H9 (cell line): ENCODE measurements at places on chromosomes 2 and 18.

DNA sequence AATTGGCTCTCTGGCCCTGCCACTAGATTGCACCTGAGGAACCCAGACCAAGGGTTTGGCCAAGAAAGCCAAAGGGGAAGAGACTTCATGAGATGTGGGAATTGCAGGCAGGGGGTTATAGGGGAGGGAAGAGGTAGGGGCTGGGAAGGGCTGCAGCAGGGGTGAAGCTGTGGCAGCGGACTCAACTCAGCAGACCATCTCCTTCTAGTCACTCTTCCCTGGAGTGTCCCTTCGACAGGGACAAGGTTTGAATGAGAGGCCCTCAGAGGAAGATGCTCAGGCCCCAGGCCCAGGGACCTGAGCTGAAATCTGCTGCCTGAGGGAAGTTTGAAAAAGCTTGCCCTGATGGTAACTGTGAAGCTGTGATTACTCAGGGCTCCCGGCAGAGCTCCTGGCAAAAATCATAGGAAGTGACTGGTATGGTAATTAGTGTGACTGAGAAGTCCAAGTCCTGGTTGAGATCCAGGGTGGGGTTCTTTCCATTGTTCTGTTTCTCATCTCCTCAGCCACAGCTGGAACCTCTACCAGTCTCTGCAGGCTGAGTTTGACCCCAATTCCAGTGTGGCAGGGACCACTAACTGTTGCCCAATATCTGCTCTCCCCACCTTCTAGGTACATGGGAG, 300.9 kb downstream of the CYP26B1 start:
- no peak for DNase-seq

DNA sequence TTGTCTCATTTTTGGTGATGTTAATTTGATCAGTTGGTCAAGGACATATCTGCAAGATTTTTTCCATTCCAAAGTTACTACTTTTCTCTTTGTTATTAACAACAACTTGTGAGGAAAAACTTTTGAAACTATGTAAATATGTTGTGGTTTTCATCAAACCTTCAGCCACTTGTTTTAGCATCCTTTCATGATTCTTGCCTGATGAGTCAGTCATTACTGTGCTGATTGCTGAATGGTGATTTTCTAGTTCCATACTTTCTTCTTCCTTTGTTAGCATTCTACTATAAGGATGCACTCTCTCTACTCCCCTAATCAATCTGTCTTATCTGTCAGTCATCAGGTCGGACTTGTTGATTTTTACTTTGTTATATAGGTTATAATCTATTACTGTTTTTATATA, 10.9 kb downstream of the TMEM87B start:
- no peak for DNase-seq

DNA sequence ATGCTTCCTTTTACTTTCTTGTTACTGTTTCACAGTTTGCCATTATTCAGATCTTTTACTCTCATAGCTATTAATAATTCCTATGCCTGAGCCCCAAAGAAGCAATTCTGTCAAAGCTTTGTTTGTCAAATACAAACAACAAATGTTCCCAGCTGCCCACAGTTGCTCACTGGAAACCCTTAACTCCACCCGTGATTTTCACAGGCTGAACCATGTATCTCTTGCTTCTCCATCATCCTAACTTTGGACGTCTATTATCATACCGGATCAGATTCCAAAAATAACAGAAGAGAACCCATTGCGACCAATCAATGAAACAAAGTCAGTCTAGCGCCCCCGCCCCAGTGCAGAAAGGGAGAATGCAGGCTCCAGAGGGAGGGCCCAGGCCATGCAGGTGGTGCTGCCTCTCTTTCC, 24.2 kb downstream of the COLEC12 start:
- no peak for DNase-seq

DNA sequence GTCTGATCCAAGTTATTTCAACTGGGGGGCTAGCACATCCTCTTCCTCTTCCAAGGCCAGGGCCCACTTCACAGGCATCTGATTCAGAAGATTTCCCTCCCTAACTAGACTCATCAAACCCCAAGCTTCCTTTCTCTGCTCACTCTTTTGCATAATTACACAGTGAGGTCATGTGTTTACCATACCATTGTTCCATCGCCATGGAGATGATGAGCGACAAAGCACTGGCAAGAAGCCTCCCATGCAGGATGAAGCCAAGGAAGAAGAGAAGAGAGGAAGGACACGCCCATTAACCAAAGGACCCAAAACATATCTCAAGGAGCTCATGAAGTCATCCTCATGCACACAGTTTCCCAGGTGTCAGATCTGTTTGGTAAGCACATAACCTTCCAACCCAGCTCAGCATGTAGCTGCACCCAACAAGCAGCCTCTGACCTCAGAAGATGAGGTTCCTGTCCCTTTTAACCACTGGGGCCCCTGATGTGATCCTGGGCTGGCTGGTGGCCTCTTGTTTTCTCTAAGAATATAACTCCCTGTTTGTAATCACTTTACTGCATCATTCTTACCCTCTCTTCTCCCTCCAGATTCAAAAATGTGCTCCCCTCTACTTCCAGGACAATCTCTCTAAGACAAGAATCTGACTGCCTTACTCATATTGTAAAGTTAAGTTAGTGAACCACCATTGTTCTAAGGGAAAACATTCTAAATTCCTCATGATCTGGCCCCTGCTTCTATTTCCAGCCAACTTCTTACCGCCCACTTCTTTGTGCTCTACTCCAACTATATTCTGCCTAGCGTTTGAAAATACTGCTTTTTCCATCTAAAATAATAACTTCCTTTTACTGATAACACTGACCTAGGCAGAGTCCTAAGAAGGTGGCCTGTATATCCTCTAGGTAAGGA, 190.1 kb downstream of the TTC32 start:
- peak; percentile 67 for DNase-seq

GRCh38 chr18:7492385-7492784, 74.7 kb upstream of the PTPRM start:
- no peak for DNase-seq

GRCh38 chr2:131104487-131105155, 515 bp upstream of the PLEKHB2 start:
- no peak for DNase-seq

DNA sequence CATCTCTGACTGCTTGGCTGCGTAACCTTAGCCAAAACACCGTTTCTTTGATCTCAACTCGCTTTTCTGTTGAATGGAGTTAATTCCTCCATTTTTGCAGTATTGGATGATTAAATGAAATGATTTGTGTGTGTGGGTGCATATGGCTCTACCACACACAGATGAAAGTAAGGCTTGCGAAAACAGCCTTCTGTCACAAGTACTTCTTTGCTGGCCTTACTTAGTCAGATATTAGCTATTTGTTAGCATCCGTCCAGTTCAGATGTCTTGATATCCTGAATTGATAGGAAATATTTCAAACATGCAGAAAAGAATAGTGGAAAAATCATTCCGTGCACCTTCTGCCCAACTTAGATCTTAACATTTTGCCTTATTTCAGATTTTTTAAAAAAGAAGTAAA, 21.8 kb downstream of the NCOA1 start:
- no peak for DNase-seq

DNA sequence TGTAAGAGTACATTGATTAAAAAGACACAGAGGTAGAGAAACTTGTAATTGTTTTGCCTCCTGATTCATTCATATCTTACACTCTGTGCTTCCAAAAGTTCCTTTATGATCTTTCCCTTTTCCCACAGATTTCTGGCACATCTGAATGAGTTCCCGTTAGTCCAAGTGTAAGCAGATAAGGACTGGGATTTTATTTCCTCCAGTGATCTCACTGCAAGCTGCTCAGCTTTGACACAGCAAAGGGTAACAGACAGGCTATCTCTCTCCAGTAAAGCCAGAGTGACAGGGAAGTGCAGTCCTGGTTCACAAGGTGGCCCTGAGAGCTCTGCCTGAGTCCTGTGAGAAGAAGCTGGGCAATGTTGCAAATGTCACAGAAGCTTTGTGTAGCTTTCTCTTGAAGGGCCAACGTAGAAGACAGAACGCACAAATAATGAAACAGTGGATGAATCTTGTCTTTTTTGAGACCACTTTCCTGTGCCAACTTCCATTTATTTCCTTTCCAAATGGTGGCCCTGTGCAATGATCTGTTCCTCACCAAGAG, 32.5 kb upstream of the KCNE4 start:
- DNase-seq = no peak

- DNase-seq = no peak
These were observed 4.1 kb downstream of the DSG3 start for GRCh38 chr18:31451625-31452024.

DNA sequence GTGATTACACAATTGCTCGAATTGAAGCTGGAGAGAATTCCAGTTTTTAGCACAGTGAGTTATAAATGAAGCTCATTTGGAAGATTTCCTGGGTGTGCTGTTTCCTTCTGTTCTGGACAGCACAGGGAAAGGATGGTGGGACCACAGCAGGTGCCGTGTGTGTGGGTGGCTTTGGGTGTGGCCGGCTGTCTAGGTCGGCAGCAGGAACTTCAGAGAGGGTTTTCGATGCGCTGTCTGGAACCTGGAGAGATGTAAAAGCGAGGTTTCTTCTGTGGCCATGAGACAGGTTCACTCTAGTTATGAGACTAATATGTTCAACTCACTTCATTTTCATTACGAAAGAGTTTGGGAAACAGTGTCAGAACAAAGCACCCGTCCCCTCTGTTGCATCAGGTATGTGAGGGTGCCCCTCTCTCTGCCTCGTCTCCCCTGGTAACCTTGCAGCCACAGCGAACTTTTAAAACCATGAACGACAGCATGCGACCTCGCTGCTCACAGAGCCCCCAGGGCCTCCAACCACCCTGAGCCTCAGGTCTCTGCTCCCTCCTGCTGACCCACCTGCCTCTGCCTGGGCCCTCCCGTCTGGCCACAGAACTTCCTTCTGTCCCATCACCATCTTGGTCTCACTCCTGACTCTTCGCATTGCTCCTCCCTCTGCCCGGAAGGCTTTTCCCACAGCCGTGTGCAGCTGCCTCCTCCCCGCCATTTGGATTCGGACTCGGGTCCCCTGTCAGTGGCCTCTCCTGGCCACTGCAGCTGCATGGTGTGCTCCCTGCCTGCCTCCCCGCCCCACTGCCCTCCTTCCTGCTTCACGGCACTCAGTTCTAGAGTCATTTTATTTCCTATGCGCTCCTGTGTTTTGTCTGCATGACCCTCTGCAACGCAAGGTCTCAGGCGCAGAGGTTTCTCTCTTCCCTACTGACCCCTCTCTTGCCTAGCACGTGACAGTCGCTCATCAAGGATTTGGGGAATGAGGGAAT, 151.2 kb downstream of the NDUFA10 start:
- peak; percentile 24 for DNase-seq

DNA sequence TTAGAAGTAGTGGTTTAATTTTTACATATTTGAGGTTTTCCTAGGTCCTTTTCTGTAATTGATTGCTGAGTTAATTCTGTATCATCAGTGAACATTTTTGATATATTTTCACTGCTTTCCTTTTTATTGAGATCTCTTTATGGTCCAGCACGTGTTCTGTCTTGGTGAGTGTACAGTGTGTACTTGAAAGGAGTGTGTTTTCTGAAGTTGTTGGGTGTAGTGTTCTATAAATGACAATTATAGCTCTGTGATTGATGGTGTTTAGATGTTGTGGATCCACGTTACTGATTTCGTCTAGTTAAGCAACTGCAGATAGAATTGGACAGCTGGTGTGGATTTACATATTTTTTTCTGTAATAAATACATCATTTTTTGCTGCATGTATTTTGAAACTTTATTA, 32.7 kb downstream of the AGFG1 start:
- DNase-seq = no peak

DNA sequence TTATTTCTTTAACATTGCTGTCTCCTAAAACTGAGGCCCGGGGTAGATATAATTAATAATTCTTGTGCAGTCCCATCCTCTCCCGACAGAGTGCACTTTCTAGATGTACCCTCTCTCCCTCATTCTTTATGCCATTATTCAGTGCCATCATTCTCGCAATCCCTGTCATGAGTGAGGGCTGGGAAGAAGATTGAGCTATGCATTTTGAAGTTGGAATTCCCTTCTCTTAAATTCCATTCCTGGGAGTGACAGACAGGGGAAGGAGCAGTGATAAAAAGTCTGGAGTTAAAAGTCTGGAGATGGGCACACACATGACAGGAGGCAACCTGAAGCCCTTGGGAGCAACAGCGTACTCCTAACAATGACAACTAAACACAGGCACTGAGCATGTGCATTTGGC, 2.6 kb upstream of the KCNE4 start:
- DNase-seq = no peak

DNA sequence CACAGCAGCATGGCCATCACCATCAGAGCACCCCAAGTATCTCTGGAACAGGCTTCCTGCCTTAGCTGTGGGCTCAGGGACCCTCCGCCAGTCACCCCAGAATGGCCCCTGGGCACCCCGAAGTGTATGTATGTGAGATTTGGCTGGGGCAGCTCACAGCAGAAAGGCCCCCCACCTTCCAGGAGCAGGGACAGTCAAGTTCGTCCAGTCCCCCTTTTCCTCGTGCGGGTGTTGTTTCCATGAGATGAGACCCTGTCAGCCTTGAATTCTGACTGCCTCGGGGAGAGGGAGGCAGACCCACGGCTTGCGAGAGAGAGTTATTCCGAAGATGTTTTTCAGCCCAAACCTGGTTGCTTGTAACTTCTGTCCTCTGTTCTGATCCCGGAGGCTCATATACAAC, 290.9 kb upstream of the HDAC4 start:
- DNase-seq = no peak

DNA sequence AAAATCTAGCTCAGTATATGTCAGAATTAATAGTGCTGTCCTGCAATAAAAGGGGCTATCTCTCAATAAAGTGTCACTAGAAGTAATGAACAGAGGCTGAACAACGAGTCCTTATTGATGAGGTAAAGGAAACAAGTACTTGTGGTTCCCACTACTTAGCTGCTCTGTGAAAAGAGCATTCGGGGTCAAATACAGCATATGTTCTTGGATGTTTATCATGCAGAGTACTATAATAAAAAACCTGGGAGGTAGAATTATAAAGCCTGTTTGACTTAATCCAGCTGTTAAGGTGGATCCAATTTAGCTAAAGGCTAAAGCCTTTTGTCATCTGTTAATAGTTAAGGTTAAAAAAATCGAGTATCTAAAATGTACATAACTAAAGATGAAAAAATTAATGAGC, 32.4 kb downstream of the SLC35F5 start:
- DNase-seq = no peak

DNA sequence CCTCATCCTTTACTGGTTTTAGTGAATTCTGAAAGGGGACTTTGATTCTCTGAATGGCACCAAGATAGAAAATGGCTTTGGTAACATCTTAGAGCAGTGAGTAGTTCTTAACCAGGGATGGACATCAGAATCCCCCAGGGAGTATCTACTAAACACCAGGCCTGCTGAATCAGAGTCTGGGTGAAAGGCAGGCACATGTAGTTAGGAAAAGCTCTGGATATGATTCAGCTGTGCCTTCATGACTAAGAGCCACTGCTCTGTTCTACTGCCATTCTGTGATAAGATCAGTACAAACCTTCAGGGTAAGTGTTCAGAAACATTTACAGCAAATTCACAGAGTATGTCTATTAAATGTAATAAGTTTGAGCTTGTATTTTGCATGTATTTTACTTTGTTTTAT, 46.2 kb upstream of the B3GNT2 start:
- no peak for DNase-seq

- DNase-seq = no peak
These were observed 218.2 kb downstream of the RAD51AP2 start for GRCh38 chr2:17299891-17300540.

DNA sequence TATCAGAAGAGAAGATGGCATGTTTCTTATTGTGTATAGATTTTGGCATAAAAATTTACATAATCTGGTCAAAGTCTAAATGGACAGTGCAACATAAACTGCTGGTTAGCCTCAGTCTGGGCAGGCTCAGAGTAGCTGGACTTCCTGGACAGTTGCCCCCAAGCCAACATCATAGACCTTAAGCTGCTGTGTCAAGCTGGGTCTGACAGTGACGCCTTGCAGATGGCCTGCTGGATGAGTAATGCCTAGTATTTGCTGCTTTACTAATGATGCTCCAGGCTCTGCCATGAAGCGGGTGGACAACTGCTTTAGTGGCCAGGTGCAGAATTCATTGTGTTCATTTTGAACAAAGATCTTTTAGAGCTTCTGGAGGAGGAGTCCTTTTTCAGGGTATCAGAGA, 603.7 kb upstream of the ZEB2 start:
- no peak for DNase-seq
